ENCODE measurements at places on chromosomes 5 and 9.

DNA sequence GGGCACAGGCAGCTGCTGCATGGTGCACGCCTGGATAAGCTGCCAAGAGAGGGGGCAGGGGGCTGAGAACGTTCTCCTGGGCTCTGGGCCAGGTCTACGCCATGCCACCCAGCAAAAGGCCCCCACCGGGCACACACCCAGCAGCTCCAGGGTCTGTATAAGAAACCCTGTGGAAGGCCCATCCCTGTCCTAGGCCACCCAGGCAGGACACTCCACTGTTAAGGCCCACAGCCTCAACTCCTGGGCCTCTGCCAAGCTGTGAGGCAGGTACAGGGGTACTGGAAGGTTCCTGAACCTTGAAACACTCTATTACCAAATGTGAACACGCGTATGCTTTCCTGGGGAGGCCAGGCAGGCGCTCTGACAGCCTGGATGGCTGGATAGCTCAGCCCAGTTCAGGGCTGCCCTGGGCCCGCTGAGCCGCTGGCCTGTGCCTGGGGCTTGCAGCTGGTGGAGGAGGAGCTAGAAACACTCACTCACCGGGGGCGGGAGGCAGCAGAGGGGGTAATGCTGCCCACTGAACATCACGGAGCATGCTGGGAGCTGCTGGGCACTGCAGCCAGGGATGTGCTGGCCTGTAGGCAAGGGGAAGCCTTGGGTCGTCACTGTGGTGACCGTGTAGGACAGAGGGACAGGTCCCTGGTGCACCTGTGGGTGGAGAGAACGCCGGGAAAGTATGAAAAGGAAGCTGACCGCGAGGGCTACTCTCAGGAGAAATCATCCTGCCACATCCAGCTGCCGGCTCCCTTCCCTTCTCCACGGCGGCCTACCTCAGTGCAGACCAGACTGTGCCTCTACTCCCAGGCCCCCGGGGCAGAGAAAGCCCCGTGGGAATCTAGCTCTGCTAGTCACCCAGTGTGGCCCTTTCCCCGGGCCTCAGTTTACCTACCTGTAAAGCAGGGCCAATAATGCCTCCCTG lies 6.0 kb downstream of the RNF44 start:
- DNase-seq = no peak

GRCh38 chr5:100889165-100889743 lies 13.8 kb downstream of the ST8SIA4 start:
- DNase-seq = no peak

- peak; percentile 78 for DNase-seq
Observed at GRCh38 chr5:65562731-65563701, at the start of the genes CENPK and PPWD1. Gene CENPK, minus strand, starts transcription at chr5:65563168. Its CDS starts 8,261 bp downstream, at chr5:65554907. Gene PPWD1, plus strand, starts transcription at chr5:65563296. Its CDS starts 15 bp downstream, at chr5:65563311.

GRCh38 chr5:135977375-135977928 lies 22.7 kb upstream of the LECT2 start:
- DNase-seq = no peak

GRCh38 chr5:156328161-156328560 lies 1.2 kb downstream of the SGCD start:
- DNase-seq = no peak

DNA sequence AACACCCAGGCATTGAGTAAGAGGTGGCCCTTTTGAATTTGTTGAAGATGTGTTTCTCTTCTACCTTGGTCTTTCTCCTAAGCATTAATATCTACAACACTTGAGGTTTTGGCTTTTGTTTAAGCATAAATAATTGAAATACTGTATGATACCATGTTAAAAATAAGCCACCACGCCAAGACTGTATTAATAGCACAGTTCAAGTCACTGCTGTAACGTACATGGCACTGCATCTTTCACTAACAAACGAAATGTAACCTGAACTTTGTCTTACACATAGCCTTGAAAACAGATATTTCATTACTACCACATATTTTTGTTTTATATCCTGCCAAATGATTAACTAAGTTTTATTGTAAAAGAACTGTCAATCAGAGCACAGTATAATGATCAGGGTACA lies 112.8 kb downstream of the MLLT3 start:
- DNase-seq = no peak

DNA sequence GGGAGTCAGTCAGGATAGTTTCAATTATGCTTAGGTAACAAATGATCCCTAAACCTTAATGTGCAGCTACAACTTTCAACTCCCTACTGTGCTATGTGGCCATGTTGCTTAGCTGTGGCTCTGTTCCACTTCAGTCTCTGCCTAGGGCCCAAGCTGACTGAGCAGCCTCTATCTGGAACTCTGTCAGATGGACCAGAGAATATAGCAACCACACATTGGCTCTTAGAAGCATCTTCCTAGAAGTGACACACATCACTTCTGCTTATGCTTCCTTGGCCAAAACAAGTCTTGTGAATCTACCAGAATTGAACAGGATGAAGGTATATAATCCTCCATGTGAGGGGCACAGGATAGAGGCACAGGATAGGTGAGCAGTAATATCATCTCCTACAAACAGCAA lies 36.7 kb upstream of the TNC start:
- no peak for DNase-seq

DNA sequence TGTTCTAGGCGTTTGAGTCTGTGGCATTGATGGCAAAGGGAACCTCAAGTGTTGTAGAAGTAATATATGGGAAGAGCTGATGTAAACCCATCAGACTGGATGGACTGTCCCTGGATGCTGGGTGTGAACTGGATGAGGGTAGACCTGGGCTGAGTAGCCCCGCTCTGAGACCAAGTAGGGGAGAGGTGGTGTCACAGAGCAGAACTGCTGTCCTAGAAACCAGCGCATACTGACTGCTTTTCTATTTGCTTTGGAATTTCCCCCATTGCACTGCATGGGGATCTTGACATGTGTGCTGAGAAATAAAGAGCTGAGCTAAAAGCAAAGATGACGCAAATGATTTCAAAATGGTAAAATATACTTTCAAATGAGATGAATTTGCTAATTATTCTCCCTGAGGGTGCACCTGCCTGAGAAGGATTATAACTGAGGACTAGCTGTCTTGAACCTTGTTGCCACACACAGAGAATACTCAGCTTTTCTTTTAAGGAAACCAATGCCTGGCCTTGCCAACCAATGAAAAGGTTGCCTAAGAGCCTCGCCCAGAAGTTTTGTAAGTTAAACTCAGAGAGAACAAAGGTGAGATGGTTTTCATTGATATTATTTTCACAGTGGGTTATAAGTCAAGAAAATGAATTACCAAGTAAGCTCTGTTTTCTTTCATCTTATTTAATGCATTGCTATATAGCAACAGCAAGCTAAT lies 44.8 kb downstream of the NIM1K start:
- no peak for DNase-seq

DNA sequence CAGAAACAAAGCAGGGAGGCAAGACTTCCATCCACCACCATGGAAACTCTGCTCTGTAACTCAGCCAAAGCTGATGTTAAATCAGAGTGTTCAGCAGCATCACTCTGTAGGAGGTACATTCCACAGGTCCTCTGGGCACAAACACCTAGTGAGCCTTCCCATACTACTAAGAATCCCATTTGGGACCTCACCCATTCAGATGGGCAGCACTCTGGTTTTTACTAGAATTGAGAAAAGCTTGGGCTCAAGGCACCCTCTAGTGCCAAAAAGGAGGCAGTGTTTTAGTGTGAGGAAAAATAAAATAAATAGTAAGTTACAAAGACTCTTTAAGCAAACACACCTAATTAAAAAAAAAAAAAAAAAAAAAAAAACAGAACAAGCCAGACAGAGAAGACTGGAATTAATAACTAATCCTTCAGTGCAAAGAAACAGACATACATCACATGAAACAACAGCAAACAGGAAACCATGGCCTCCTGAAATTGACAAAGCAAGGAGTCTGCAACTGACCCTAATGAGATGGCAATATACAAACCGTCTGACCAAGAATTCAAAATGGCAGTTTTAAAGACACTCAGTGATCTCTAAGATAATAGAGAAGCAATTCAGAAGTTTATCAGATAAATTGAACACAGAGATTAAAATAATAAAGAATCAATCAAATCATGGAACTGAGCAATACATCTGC lies 159.5 kb downstream of the GNA14 start:
- no peak for DNase-seq

DNA sequence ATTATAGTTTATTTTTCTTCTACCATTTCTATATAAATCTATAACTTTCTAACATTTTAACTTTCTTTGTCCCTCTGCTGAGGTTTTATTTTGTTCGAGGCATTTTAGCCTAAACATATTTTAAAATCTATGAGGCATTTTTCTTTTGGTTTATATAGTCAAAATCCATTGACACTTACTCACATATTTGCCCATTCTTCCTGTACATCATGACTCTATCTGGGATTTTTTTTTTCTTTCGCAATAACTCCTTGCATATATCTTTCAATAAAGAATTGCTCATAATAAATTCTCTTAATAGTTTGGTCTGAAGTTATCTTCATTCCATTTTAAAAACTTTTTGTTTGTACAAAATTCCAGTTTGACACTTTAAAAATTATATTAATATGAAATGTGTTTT lies 632.3 kb downstream of the TLE4 start:
- DNase-seq = no peak

GRCh38 chr9:77848404-77848803 lies 183.2 kb downstream of the GNAQ start:
- no peak for DNase-seq

GRCh38 chr5:12662545-12663314 lies 758.5 kb upstream of the CTNND2 start:
- DNase-seq = no peak

DNA sequence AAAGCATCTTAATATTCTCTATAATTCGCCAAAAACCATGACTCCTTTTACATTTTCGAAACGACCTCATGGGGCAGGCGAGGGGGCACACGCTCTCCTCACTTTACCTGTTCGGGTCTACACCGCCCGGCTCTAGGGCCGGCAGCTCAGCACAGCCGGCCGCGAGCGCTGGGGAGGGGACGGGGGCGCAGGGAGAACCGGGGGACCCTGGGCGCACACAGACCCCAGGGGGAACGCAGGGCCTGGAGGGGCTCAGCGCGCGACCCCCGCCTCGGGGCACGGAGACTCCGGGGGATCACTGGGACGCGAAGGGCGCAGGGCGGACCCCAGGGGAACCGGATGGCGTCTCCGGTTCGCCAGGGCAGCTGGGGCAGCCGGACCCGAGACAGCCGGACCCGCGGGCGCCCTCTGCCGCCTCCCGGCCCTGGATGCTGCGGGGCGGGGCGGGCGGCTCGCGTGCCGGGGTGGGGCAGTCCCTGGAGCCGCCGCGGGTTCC lies at the start of gene AHRR:
Gene AHRR (plus strand): TSS at position 485 of the 496 bp plus-strand sequence. CDS start 22,189 bp downstream, outside the sequence.
- DNase-seq = peak; percentile 47

DNA sequence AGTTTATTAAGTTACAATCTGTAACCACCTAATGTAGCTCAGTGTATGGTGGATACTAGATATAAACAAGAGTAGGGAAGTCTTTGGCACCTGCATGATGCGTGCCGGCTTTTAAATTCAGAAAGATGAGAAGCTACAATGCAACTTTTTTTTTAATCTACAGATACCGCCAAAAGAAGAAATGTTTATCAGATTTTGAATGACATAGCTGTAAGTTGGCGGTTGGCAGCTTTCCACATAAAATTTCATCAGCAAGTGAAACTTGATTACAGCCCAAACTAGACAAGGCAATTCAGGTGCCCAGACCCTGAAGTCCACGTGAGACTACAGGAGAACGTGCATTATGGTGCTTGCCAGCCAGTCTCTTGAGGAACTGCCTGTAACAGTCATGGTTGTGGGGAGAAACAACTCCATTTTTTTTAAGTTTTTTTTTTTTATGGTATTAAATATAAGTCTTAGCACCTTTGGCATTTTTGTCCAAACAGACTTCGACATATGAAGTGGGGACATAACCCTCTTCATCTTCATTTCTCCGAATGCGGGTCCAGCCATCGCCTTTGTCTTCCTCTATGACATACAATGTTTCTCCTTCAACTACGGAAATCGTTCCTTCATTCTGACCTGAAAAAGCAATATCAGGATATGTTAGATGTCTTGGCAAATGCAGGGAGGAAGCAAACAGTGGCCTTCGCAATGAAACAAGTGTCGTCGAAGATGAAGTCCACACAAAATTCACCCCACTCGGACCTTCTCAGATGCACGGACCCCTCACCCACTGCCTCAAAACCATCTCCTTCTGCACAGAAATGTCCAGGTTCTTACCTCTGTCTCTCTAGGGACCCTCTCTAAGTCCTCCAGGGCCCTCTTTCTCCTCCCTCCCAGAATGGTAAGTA lies 60.4 kb downstream of the USP20 start:
- no peak for DNase-seq

- DNase-seq = no peak
Observed at GRCh38 chr5:92780057-92780456, 801.0 kb downstream of the NR2F1-AS1 start.

DNA sequence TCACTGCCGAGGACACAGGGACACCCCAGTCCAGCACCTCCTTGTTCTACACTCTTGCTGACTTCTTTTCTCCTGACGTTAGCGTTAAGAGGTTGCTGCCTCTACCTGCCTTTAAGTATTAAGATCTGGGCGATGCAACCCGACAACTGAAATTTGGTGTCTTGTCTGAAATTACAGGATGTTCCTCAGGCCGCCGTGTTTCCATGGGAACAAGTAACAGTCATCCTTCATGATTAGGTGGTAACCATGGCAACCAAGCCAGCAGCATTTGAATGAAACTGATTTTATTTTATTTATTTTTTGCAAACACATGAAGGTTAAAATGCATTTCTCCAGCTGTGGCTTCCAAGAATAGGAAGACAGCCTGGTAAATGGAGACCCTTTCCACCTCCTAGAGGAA lies 20.8 kb downstream of the DAB2IP start:
- no peak for DNase-seq

- no peak for DNase-seq
Observed at GRCh38 chr9:115781070-115781736, 372.4 kb upstream of the PAPPA start.

Measured in stimulated activated CD4-positive, alpha-beta T cell treated with anti-CD3 and anti-CD28 coated beads, TNF-alpha, amount 100 ng/mL, for 1 hour (primary cell).